ENCODE measurements at places on chromosomes 1 and 21.

DNA sequence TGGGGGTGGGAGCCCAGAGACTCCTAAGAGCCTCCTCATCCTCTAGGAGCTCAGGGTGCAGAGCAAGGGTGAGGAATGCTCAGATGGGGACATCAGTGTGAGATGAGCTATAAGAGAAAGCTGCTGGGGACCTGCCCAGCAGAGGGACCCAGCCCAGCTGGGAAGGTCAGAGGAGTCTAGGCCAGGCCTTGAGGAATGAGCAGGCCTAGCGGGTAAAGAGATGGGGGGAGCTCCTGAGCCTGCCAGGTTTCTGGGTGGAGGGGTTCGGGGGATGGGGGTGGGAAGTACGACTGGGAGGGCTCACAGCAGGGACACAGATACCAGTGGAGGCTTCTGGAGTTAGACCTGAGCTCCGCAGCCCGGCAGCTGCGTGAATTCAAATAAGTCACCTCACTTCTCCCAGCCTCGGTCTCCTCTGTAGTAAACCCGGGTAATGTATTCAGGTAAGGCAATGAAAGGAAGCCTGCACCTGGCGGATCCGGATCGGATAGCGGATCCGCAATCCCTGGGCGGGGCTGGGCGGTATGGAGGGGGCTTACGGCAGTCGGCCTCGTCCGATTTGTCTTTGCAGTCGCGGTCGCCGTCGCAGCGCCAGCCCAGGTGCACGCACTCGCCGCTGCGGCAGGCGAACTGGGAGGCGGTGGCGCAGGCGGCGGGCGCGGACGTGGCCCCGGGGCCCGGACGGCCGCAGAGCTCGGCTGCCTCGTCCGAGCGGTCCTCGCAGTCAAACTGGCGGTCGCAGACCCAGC lies 38.0 kb upstream of the MAGOH start:
- no peak for DNase-seq

DNA sequence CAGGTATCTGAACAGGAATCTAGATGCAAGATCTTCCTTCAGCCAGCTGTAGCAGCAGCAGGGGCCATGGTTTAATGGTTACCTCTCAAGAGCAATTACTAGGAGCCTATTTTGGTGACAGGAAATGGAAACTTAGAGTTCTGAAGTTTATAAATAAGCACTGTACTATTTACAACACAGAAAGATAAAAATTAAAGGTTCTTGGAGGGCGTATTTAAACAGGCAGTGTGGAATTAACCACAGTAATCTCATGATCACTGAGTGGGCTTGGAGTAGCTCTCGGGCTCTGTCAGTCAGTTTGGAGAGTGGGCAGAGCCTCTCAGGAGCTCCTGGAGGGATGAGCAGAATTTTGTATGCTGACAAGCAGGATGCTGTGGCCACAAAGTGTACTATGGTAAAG lies 10.2 kb upstream of the FCRL5 start:
- no peak for DNase-seq

- no peak for DNase-seq
Measured at GRCh38 chr1:161398900-161399256, 31.2 kb upstream of the CFAP126 start.

- peak; percentile 16 for DNase-seq
Measured at GRCh38 chr1:64537942-64538341, 68.0 kb downstream of the CACHD1 start.

DNA sequence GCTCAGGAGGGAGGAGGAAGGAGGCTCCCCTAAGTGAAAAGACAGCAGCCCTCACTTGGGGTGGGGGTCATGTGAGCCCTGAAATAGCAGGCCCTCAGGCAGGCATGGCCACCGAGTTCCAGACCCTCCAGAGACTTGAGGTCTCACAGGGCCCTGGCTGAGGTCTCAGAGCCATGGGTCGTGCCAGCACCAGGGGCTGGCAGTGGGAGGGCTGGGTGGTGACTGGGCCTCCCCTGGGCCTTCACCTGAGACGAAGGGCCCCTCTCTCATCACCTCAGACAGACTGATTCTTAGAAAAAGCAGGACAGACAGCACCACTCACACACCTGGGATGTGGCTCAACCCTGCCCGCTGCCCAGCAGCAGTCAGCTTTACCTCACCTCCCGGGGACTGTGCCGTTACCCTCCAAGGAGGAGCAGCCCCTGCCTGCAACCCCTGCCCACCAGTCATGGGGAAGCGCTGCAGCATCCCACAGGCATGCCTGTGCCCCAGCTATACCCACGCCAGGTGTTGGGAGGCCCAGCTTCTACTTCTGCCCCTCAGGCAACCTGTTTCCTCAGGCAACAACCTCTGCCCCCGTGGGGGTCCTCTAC lies 42.6 kb upstream of the LRP8 start:
- DNase-seq: no peak

DNA sequence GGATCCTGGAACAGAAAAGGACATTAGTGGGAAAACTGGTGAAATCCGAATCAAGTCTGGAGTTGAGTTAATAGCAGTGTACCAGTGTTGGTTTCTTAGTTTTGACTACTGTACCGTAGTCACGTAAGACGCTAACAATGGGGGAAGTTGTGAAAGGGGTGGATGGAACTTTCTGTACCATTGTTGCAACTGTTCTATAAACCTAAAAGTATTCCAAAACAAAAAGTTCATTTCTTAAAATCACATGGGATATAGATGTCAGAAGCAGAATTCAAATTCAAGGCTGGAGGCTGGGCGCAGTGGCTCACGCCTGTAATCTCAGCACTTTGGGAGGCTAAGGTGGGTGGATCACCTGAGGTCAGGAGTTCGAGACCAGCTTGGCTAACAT lies 16.9 kb downstream of the ARHGEF19 start:
- no peak for DNase-seq

GRCh38 chr1:18922319-18922726 lies 20.0 kb upstream of the ALDH4A1 start:
- no peak for DNase-seq

DNA sequence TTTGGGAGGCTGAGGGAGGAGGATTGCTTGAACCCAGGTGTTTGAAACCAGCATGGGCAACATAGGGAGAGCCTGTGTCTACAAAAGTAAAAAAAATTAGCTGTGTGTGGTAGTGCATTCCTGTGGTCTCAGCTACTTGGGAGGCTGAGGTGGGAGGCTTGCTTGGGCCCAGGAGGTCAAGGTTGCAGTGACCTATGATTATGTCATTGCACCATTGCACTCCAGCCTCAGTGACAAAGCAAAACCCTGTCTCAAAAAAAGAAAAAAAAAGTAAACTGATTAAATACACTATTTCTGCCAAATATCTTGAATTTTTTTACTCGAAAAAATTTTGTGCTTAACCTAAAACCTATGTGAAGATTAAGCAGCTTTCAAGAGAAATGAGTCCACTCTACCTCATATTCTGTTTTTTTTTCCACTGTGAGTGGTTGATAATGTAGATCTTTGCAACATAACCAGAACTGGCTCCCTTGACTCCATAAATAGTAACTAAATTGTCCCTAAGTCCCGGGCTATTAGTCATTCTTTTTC lies 19.4 kb upstream of the ZNF281 start:
- no peak for DNase-seq

GRCh38 chr1:224744521-224744920 lies 128.4 kb downstream of the CNIH3 start:
- DNase-seq: no peak

GRCh38 chr1:162605225-162605927 lies 26.9 kb upstream of the DDR2 start:
- no peak for DNase-seq

DNA sequence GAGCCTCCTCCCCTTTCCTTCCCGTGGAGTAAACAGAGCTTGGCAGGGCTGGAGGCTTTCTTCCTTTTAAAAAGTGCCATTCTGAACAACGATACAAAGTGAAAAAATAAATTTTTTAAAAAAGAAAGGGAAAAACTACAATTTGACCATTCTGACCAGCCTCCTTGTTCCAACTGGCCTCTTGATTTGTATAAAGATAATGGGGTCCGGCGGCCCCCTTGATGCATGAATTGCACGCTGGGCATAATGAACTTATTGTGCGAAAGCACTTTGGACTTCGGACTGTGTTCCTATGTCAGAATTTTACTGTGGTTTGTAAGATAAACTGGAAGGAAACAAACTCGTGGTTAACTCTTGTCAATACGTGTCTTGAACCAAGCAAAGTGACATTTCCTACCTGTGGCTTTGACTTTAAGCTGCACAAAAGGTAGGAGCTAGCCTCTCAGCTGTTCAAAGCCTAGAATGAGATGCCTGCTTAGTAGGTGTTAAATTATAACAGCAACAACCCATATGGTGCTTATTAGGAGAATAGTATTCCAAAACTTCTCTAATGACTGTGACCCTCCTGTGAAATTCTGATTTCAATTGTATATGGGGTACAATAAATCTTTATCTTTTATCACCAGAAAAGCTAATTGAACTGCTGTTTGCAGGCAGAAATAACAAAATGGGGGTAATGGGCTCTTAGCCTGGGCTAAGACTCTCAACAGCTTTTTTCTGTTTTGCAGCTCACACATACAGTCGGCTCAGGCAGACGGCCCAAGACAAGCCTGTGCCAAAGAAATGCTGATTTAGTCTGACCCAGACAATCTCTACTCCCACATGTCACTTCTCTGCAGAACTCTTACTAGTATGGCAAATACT lies 9.3 kb downstream of the IRF2BP2 start:
- DNase-seq: peak; percentile 35

DNA sequence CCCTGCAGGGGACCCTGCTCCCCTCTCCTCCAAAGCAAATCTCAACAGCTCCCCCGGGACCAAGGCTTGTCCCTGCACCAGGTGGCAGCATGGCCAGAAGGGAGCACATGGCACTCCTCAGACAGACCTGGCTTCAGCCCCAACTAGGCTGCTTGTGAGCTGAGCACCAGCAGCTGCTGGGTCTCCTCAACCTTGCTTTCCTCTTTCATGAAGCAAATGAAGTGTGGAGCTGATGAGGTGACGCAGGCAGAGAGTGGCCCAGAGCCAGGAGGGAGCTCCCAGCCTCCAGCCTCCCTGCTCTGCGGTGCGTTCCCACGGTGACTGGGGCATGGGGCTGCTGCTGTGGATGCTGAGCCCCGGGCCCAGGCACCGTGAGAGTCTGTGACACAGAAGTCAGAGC lies 34.0 kb downstream of the MEGF6 start:
- peak; percentile 77 for DNase-seq

GRCh38 chr1:160638540-160638857 lies 8.3 kb downstream of the SLAMF1 start:
- no peak for DNase-seq

DNA sequence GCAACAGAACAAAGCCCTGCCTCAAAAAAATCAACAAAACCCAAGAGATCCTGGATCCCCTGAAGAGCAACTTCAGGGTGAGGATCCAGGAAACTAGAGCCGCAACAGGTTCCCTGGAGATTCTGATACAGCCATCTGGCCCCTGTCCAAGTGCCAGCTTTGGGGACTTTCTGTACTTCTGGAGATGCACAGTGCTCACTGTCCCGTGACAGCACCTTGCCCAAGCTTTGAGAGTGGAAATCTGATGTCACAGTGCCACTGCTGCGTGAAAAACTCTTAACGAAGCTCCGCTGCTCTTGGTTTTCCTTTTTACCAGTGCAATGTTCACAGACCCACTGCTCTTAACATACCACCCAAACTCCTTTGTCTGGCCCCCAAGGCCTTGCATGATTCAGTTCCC lies 26.3 kb downstream of the STK40 start:
- no peak for DNase-seq

DNA sequence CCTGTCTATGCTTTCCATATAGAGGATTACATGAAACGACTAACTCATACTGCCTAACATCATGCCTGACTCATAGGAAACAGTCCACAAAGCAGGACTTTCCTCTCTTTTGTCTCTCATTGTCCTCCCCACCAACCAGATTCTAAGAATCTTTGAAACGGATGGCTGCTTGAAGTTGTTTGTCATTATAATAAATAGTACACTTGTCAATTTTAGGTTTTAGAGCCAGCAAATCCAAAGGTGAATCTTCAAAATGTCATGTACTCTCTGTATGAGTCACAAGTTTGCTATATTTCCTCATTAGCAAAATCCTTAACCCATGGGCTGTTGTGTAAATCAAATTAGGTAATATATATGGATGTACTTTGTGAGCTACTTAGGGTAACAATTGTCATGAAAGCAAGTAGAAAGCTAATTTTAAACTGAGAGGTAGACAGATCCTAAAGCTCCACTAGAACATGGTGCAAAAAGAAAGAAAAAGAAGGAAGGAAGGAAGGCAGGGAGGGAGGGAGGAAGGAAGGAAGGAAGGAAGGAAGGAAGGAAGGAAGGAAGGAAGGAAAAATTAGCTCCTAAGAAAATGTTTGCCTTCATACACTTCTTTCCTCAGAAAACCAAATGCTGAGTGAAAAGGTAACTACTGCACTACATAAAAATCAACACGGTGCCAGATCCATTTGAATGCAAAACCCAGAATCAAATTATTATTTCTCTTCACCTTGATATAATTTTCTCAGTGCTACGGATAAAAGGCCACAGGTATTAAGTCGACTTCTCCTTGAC lies 129.5 kb upstream of the PRMT6 start:
- no peak for DNase-seq

- no peak for DNase-seq
Measured at GRCh38 chr1:165204548-165204947, 152.0 kb downstream of the LMX1A start.

GRCh38 chr1:199073166-199073565 lies 434.3 kb downstream of the PTPRC start:
- DNase-seq: no peak

- DNase-seq: no peak
Measured at GRCh38 chr1:176843352-176844297, 320.9 kb downstream of the ASTN1 start.

DNA sequence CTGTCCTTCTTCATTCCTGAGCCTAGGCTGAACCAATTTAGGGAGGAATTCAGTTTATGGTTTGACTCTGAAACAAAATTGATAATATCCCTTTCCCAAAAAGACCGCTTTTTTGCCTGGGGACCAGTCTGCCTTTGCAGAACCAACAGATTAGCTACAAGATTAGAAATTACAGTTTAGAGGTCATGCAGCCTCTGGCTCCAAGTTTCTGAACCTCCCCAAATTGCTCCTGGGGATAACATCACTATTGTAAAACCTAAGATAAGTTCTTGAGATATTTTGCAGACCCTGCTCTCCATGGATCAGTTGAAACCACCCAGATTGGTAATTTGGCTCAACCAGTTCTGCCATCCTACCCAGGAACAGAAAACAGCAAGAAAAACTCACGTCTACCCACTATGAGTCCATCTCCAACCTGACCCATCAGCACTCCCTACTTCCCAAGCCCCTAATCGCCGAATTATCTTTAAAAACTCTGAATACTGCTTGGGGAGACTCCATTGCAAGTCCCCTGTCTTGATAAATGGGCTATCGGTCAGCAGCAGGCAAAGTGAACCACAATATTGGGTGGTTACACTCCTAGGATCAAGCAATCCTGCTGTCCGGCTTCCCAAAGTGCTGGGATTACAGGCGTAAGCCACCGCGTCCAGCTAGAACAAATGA lies 605 bp upstream of the RABGGTB start:
- DNase-seq: no peak

Measured in NCI-H524 treated with DMSO at 0.1 percent for 48 hours (cell line).